ENCODE measurements at places on chromosomes 1 and 21.

GRCh38 chr21:18370301-18370700, 33.3 kb downstream of the TMPRSS15 start:
- no peak for DNase-seq

- no peak for DNase-seq
Measured at GRCh38 chr1:27886744-27887143, 14.4 kb downstream of the THEMIS2 start.

GRCh38 chr1:23875382-23875781, 7.3 kb upstream of the FUCA1 start:
- DNase-seq: no peak

DNA sequence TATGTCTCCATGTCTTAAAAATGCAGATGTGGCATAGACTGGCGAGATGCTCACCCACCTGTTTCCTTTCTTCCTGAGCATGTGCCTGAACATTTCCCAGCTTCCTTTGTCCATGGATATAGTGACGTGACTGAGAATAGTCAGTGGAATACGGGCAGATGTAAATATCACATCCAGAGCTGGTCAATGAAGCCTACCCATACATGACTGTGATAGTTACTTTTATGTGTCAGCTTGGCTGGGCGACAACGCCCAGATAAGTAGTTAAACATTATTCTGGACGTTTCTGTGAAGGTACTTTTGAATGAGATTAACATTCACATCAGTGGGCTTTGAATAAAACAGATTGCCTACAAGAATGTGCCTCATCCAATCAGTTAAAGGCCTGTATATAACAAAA, 135.7 kb downstream of the RGS7 start:
- no peak for DNase-seq

DNA sequence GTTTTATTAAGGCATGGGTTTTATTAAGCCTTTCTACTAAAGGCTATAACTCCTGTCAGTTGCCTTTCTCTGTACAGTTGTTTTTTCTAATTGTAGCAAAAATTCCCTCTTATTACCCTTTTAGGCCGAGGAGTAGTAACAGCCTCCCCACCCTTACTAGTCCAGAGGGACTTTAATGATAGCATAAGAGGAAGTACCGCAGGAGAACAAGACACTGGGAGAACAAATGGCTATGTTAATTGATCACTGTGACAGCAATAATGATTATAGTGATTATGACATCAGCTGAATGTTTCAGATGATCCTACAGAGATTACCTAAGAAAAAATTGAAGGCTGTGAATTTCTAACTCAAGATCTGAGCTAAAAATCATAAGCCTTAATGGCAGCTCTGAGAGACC, 383.0 kb upstream of the PTBP2 start:
- DNase-seq: no peak

DNA sequence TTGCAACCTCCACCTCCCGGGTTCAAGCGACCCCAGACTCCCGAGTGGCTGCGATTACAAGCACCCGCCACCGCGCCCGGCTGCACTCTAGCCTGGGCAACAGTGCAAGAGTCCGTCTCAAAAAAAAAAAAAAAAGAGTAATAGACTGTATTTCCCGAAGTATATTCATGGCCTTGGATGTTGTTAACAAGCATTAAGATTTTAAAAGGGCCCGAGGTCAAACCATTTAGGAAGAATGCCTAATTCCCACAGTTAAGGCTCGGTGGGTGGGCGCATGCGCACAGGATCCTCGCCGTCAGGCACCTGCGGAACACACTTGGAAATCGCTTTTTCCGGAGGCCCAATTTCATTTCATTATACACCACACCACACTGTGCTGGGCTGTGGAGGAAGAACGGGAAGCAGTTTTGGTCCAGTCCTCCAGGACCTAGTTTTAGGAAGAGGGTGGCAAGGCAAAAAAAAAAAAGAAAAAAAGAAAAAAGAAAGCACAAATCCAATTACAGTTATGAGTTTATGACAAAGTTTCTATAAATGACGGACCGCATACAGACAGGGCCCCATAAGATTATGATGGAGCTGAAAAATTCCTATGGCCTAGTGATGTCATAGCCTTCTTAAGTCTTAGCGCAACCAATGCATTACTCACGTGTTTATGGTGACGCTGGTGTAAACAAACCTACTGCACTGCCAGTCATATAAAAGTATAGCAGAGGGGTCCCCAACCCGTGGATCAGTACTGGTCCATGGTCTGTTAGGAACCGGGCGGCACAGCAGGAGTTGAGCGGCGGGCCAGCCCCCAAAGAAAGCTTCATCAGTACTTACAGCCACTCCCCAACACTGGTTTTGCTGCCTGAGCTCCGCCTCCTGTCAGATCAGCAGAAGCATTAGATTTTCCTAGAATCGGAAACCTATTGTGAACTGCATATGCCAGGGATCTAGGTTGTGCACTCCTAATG, 38.2 kb downstream of the H3-3A start:
- no peak for DNase-seq

- DNase-seq: no peak
Measured at GRCh38 chr1:183073320-183073719, 50.1 kb downstream of the LAMC1 start.

DNA sequence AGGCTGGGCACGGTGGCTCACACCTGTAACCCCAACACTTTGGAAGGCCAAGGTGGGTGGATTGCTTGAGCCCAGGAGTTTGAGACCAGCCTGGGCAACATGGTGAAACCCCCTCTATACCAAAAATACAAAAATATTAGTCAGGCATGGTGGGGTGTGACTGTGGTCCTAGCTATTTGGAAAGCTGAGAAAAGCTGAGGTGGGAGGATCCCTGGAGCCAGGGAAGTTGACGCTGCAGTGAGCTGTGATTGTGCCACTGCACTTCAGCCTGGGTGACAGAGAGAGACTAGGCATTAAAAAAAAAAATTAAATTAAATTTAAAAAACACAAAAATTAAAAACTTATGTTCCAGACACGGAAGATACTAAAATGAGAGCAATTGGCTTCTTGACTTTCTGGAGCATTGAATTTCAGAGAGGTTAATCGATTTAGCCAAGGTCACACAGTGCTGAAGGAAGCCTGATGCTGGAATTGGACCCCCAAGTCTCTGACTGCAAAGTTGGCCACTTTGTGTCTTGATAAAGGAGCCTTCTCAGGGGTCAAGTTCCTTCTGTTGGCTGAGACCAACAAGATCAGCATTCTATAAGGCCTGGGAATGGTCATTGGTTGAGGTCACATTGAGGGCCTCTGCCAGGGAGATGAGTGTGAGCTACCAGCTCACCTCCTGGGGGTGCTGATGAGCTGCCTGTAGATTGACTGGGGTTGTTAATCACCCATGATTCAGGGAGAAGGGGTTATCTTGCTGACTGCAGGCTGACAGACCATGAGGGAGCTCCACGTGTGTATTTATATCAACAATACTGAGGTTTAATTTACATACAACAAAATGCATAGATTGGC, 54.3 kb downstream of the RPS6KA1 start:
- DNase-seq: no peak

DNA sequence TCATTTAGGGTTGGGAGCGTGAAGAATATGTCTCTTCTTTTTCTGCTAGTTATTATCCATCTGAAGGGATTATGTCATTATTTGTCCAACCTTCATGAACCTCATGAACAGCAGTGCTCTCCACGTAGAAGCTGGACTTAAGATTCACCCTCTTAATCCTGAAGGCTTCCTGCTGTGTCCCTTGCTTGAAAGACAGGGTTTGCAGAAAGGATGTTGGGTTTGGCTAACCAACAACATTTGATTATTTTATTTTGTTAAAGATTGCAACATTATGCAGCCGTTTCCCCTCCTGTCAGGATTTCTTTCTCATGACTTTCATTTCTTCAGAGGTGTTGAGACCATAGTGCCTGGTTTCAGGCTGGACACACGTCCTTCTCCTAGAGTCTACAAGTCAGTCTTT, 75.2 kb downstream of the NGF start:
- DNase-seq: peak; percentile 28

DNA sequence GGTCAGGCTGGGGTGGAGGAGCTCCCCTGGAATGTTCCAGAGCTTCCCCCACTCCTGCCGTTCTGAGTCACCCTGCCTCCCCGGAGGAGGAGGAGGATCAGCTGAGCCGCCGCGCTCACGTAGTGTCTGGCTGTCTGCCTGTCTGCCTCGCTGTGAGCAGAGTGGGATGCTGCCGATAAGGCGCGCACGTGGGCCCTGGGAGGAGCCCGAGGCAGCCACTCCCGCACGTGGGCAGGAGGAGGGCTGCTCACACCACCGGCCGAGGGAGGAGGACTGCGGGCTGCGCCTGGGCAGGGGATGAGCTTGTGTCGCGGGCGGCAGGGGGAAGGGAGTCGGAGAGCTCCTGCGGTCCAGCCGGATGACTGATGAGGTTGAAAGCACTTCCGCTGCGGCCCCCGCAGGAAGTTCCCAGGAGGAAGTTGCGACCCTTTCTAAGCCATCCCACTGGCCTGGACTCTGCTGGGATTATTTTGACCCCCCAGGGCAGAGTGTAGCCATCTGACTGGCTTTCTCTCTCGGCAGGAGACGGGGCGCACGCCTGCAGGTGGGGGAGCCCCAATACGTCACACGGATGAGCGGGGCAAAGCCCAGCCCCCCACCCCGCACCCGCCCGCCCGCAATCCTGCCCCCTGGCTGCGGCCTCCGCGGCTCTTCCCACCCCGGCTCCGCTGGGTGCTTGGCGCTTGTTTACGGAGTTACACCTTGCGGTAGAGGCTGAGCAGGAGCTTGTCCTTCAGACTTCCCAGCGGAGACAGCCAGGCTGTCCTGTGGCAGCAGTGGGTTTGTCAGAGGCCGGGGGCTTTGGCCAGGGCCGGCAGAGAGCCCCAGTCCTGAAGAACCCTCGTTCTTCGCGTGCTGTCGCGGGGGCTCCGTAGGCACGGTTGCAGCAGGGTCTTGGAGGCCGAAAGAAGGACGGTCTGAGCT, 9.8 kb downstream of the PDXK start:
- DNase-seq: peak; percentile 99

- DNase-seq: no peak
Measured at GRCh38 chr1:212982430-212983152, 32.2 kb downstream of the VASH2 start.

DNA sequence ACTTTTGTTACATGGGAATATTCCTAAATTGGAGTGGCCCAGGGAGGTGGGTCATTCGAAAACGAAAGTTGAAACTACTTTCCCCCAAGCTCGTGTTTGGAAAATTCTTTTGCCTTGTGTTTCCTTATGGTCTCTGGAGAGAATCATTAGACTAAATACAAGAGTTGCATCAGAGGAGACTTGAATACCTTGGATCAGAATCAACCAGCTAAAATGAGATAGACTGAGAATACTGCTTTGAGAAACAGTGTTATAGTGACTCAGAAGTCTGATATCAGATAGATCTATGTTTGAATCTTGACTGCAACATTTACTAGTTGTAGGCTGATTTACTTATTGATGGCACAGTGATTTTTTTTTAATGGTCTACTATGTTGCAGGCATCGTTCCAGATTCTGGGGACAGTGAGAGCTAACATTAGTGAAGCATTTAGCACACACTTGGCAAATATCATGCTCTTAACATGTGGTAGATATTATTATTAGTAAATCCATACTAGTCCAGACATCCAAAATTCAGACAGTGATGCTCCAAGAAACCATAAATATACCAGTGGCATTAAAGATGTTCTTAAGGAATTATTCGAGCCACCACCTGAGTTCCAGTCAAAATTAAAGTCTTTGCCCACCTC, 12.9 kb upstream of the ACTN2 start:
- peak; percentile 16 for DNase-seq

- DNase-seq: peak; percentile 45
Measured at GRCh38 chr1:47508702-47509431, 71.0 kb downstream of the FOXD2 start.

- peak; percentile 31 for DNase-seq
Measured at GRCh38 chr1:119141020-119141424, 569 bp upstream of the WARS2 start.

GRCh38 chr1:27940870-27941560, 6.2 kb downstream of the SMPDL3B start:
- DNase-seq: no peak

DNA sequence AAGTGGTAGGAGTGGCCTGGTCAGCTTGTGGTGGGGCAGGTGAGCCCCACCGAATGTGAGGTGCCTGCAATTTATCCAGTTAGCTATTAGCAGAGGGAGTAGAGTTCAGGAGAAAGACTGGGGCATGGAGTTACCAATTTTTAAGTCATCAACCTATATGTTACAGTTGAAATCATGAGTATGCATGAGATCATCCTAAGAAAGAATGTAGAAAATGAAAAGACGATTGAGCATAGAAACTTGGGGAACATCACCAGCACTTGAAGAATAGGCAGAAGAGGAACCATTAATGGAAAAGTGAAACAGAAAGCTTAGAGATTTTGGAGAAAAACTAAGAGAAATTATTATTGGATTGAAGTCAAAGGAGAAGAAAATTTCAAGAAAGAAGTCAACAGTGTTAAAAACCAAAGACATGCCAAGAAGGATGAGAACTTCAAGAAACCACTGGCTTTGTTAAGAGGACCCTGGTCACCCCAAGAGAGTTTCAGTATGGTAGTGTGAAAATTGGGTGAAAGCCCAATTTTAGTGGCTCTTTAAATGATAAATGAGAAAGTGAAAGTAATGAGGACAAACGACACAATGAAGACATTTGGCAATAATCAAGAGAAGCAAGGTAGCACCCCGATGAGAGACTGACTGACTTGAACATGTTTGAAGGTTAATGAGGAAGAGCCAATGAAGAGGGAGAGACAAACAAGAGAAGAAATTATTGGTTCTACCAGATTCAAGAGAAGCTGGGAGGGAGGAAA, 36.7 kb downstream of the DNASE2B start:
- DNase-seq: no peak

GRCh38 chr1:112444269-112444668, 48.3 kb downstream of the CTTNBP2NL start:
- peak; percentile 52 for DNase-seq

- no peak for DNase-seq
Measured at GRCh38 chr1:200410566-200410878, 686 bp upstream of the ZNF281 start.

GRCh38 chr1:207518608-207519236, 22.8 kb downstream of the CR1 start:
- no peak for DNase-seq

- DNase-seq: no peak
Measured at GRCh38 chr1:8419861-8420260, 101.9 kb downstream of the SLC45A1 start.

- DNase-seq: no peak
Measured at GRCh38 chr1:243496187-243496646, 240.4 kb downstream of the SDCCAG8 start.

DNA sequence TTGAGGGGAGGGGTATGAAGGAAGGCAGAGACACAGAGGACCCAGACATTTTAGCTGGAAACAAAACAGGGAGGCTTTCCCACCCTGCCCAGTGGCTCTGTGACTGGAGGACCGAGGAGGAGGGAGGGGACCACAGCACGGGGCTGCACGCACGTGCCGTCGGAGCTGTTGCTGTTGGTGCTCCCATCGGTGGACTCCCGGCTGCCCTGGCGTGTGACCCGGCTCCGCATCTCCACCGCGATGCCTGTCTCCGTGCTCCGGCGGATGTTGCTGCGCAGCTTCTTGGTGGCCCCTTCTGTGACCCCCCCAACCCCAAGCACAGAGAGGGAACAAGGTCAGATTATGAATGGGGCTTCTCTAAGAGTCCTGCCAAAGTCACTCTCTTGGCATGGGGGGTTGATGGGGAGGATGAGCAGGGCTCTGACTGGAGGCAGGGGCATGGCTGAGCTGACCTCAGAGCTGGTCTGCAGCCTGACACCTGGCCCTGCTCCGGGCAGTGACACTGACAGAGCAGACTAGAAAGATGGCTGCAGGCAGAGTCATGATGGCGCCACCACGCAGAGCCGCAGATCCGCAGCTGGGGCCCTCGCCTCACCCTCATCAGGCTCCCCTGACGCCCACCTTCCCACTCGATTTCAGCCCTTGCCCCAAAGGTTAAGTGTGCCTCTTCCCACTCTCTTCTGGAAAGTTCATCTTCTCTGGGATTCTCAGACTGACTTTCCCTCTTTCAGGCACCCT, 29.6 kb downstream of the RIMS3 start:
- no peak for DNase-seq

Data from fibroblast of upper back skin (primary cell).